ENCODE measurements at places on chromosomes 2 and 18.

- no peak for DNase-seq
Observed at GRCh38 chr2:209942936-209943605, 59.4 kb upstream of the RPE start.

- no peak for DNase-seq
Observed at GRCh38 chr2:105473011-105473410, 74.2 kb upstream of the FHL2 start.

DNA sequence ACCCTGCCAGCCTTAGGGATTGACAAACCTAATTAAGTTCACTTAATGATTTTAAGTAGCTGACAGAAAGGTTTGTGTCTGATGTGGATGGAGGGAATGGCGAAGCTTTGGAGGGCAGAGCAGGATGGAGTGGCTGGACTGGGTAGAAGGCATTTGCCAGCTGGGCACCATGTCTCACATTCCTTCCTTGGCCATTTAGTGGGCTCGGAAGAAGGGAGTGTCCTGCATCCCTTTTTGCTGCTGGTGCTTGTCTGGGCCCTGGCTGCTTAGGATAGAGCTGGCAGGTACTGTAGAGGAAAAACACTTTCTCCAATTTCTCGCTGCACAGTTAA, 166.7 kb downstream of the CLIP4 start:
- no peak for DNase-seq

GRCh38 chr2:192585418-192585817, 390.7 kb upstream of the TMEFF2 start:
- DNase-seq, result no peak

DNA sequence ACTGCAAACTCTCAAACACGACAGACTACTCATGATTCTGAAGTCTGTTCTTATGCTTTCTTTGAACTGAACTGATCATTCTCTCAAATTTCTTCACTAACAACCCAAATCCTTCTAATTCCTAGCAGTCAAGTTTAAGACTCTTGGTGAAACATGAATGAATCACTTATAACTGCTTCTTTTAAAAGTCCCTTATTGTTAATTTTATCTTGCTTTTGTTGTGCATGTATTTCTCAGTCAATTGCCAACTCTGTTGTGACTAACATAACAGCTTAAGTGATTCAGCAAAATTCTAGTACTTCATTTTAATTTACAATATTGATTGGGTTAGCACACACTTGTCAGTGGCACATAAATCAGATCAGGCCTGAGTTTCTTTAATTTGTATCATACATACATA, 357.0 kb upstream of the FSIP2 start:
- no peak for DNase-seq
